Gastroesophageal sphincter (tissue), 4 donors: ENCODE measurements at places on chromosomes 5 and 9. TPM values are rescaled to one million over a fixed set of nuclear protein-coding genes. Genes with fewer than 3 reads are reported as not detected.

The GFPT2 gene
- total RNA-seq: 94.1 TPM

The C7 gene
- total RNA-seq: 707 TPM

The ADAMTS16 gene
- total RNA-seq: 0.94 TPM

The S1PR3 gene
- 351 TPM for total RNA-seq

The IRX2 gene
- 1.2 TPM for total RNA-seq

DNA sequence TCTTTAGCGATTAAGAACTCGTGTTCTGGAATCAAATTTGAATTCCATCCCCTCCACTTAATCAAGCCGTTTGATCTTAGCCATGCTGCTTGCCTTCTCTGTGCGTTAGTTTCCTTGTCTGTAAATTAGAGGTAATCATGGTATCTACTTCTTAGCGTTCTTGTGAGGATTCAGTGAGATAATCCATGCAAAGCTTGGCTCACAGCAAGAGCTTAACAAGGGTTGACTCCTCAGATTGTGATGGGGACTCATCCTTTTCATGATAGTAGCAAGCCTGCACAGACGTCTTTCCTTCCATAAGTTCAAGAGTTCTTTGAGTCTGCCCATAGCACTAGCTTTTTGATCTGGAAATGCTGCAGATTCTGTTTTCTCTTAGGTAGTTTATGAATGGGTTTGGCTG is 72.8 kb downstream of the TRIO start:
- no peak for ATAC-seq

GRCh38 chr5:31626604-31627234 is 12.2 kb upstream of the PDZD2 start:
- ATAC-seq: no peak

- no peak for ATAC-seq
Measured at GRCh38 chr5:126129431-126129830, 293.8 kb upstream of the GRAMD2B start.

DNA sequence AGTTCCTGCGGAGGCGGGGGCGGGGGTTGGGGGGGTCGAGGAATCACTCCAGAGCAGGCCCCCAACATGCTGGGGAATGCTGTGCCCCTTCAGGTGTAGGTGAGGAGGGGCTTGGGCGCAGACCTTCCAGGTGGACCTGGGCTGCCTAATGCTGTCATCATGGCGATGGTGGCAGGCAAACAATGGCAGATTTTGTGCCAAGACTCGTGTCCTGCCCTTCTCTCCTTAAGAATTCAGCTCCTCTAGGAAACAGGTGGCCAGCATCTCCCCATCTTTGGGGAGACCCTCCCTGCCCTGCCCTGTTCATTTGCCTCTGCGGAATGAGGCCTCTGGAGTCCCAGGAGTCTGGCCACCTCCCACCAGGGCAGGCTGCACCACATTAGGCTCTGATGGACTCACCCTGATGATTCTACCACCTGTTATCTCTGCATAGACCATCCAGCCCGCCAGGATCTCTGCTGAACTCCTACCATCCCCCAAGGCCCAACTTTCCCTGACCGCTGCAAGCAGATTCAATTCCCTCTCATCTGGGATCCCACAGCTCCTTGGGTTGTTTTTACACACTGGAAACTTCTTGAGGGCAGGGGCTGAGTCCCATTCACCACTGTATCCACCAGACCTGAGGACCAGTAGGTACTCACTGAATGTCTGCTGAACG is 10.9 kb upstream of the SLC25A51 start:
- no peak for ATAC-seq

- ATAC-seq: no peak
Measured at GRCh38 chr5:170573114-170573513, 69.3 kb downstream of the KCNIP1 start.

DNA sequence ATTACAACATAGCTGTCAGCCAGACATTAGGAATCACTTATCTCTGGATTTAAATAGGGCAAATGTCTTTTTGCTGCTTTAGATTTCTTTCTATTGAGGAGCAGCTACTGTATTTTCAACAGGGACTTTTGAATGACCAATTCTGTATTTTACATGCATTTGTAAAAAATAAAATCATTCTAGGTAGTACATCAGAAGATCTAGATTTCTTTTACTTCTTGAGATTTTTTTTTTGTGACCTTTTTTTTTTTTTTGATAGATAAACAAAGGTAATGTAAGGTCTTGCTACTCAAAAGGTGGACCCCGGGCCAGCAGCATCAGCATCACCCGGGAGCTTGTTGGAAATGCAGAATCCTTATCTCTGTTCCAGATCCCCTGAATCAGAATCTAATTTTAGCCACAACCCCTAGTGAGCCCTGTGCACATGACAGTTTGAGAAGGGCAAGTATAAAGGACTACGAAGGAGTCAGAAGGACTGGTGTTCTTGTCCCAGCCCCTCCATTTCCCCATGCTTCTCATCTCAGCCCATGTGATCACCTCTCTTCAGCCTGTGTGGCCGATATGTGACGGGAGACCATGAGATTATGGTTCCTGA is 37.7 kb upstream of the CKMT2 start:
- no peak for ATAC-seq

- no peak for ATAC-seq
Measured at GRCh38 chr5:58462623-58463230, 2.8 kb upstream of the PLK2 start.

- ATAC-seq: no peak
Measured at GRCh38 chr5:135360278-135361274, 38.5 kb downstream of the MACROH2A1 start.

DNA sequence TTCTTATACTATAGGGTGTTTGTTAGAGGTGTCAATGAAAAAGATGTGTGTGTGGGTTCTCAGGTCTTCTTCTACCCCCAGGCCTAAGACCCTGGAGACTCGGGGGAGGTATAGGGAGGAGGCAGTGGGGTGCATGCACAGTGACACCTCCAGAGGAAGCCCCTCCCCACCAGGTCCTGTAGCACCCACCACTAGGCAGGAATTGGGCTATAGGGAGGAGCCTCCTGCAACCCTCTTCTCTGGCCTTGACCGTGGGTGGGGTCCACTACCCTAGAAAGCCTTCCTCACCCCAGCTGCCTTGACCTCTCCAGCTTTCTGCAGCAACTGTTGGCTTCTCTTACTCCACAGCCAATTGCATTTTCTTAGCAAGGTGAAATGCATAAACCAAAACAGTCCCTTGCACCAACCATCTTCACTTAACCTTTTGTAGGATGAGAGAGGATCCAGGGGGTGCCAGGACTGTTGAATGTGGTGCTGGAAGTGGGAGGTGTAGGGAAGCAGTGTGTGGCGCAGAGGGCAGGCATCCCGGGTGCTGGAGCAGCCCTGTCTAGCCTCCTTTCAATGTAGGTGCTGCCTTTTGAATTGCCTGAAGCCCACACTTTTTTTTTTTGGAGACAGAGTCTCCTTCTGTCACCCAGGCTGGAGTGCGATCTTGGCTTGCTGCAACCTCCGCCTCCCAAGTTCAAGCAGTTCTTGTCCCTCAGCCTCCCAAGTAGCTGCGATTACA is 128.5 kb downstream of the RGS3 start:
- ATAC-seq: no peak

DNA sequence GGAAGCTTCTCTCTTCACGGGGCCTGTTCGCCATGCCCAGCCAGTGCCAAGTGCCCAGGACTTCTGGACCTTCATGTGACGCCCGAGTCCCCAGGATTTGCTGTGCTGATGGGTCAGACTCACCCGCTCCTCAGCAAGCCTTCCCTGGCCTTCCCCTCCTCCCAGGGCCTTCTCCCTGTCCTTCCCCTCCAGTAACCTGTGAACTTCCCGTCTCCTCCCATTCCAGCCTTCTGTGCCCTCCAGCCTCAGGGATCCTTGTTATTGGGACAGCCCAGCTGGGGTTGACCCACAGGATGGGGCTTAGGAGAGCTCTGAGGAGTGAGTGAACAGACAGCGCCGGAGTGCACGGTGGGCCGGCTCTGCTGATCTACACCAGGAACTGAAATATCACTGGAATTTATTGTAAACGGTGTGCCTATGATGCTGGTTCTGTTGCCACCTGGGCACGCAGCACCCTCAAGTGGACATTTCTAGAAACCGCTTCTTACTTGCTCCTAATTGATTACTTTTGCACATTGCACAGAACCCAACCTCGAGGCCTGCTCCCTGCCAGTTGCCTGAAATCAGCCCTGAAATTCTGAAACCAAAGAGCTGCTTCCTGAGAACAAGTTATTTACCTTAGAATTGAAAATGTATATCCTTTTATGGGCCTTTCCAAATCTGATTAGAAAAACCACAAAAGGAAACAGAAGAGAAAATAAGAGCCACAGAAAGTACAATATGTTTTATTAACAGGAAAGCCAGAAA is 1.5 kb downstream of the SPAAR start:
- ATAC-seq: no peak

DNA sequence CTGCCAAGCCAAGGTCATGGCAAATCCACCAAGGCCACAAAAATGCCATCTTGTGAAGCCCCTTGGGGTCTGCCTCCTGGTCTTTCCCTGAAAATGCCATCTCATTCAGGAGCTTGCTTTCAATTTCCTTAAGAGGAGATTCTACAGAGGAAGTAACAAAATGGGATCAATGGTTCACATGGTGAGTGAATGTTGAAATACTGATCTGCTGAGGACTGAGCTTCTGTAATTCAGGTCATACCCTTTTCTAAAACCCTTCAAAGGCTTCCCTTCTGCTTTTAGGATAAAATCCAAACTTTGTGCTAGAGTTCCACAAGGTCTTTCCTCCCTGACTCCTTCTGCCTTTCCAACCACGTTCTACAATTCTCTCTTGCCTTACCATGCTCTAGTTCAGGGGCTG is 24.7 kb upstream of the NR3C1 start:
- no peak for ATAC-seq

DNA sequence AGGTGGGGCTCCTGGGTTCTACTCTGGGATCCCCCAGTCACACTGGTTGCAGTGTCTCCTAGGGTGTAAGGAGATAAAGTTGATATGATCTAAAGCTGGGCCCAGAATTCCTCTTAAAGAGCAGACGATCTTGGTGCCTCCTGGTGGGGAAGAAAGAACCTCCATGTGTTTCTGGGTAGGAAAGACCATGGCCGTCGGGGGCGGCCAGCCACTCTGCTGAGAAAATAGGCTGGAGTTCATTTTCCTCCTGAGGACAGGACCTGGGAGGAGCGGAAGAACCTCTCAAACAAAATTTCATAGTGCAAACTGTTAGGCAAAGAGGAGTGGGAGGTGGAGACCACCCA is 163.8 kb upstream of the TBC1D2 start:
- ATAC-seq: no peak

- no peak for ATAC-seq
Measured at GRCh38 chr5:174140452-174141020, 95.0 kb downstream of the NSG2 start.
